ENCODE measurements at places on chromosomes 16 and 17.

DNA sequence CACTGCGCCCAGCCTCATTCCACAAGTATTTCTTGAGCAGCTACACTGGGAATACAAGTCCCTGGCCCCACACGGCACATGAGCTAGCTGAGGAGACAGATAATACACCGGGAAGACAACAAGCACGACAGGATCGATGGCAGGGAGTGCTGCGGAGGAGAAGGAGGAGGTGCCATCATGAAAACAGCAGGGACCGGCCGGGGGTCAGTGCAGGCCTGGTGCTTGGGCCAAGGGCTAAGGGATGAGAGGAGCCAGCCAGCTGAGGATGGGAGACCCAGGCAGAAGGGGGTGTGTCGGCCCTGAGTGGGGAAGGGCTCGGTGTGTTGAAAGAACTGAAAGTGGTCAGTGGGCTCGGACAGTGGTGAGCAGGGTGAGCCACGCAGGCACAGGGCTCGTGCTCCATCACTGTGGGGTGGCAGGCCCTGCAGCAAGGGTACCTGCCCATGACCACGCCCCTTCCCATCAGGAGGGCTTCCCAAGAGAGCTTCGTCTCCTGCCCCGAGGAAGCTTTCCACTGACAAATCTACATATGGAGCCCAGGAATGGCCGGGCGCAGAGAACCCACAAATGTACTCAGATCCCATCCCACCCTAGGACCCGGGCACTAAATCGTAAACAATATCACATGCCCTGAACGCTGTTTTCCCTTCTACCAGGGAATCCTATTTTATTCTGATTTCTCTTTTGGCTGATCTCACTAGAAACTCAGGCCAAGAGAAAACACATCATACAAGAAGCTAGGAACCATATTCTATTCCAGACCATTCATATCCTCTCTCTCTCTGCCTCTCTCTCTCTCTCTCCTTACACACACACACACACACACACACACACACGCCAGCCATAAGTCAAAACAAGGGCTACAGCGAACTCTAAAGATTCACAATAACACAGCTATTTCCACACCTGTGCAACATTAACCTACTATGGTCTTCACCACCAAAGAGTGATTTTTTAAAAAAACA lies 50.7 kb upstream of the TNRC6C start:
- DNase-seq = no peak

GRCh38 chr17:1789936-1790335 lies 28.1 kb downstream of the SERPINF1 start:
- no peak for DNase-seq

DNA sequence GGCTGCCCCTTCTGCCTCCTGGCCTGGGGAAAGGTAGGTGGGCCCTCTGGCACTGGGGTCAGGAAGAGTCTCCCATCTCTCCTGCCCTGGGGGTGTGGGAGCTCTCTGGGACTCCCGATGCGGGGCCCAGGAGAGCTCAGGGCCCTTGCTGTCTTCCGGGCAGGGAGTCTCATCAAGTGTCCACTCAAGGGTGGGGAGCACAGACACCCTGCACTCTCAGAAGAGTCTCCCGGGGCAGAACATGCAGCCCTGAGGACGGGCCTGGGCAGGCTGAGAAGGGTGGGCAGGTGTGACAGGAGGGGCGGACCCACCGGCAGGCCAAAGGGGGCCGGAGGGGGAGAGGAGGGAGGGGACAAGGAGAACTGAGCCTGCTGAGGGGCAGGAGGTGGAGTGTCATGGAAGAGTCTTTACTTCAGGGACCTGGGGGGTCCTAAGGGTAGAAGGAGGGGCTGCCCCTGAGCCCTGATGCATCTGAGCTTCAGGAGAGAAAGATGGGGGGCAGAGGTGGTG lies 8.4 kb upstream of the PKMYT1 start:
- no peak for DNase-seq

DNA sequence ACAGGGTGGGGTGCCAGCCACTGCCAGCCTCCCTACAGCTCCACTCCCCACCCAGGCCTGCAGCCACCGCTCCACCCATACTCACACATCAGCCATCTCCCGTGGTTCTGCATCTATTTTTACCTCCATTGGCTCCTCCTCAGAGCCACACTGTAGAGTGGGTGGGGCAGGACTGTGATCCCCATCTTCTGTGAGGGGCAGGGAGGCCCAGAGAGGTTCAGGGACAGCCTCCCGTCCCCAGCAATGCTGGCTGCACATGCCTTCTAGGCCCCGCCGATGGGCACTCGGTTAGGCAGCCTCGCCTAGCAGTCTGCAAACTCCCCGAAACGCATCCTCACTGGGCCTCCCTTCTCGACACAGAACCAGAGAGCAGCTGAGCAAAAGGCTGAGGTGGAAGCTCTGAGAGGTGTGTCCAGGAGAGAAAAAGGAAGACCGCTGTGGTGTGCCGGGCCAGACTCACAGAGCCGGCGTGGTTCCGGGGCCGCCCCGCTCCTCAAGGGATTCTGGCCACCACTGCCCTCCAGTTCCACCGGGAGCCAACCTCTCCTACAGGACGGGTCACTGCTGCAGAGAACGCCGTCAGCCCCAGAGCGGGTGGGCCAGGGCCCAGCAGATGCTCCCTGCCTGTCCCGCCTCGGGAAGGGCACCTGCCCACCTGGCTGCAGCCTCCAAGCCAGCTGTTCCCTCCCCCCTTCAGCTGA lies 71.9 kb downstream of the ABR start:
- DNase-seq = no peak

GRCh38 chr17:48995304-48995973 lies 1.7 kb upstream of the IGF2BP1 start:
- DNase-seq = no peak

- DNase-seq = no peak
These were observed 31.9 kb downstream of the SLFN11 start for GRCh38 chr17:35341411-35341992.

DNA sequence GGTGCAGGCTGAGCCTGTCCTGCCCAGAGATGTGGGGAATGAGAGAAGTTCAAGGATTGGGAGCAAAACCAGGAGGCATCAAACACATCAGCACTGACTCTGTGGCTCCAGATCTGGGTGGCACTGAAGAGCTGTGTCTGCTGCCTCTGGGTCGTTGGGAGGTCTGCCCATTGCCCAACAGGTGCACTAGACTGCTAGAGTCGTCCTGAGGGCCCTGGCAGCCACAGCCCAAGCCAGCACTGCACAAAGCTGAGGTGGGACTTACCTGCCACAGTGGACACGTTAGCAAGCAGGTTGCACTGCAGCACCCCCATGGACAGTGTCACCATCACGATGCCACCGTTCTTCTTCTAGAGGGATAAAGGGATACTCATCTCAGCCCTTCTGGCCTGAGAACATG lies 3.3 kb downstream of the DPEP3 start:
- DNase-seq = no peak

DNA sequence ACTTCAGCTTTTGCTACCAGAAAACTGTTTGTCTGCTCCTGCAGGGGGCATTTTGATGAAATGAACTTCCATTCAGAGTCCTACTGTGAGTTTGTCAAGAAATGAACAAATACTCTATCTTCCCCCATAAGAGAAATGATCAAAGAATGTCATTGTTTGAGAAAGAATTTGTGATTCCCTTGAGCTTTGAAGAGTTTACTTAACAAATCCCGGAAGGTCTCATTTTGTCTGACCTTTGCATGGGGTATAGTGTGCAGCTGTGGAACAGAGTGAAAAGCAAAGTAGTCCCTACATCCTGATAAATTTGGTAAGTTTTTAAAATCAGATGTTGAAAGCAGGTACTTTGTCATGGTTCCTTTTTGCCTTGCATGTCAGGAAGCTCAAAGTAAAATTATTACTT lies 178.0 kb downstream of the ABCC12 start:
- DNase-seq = no peak

- DNase-seq = no peak
These were observed 99.9 kb upstream of the LHX1 start for GRCh38 chr17:36837195-36837938.

DNA sequence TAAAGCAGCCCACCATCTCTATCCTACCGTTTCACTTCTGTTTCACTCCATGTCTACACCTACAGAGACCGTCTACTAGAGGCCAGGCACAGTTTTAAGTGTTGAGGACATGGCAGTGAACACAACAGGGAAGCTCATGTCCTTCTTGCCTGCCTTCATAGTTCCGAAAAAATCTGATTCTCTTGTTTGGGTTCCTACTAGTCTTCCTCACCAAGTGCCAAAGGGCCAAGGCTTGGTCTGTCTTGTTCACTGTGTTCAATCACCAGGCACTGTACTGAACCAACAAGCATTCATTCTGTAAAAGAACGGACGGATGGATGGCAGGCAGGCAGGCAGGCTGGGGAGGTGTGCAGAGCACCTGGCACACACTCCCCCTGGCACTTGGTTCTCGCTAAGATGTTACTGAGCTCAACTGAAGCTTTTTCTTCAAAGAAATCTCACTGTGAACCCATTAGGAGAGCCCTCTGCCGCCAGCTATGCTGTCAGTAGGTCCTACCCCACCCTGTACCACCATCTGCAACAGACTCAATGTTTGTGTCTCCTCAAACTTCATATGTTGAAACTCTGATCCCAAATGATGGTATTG lies 2.5 kb downstream of the DEXI start:
- DNase-seq = no peak

- peak; percentile 77 for DNase-seq
These were observed at the start of gene SPHK1 for GRCh38 chr17:76384222-76384986. TSS of gene SPHK1 (plus strand) at chr17:76384609. CDS start at chr17:76385645, 1,036 bp downstream.

DNA sequence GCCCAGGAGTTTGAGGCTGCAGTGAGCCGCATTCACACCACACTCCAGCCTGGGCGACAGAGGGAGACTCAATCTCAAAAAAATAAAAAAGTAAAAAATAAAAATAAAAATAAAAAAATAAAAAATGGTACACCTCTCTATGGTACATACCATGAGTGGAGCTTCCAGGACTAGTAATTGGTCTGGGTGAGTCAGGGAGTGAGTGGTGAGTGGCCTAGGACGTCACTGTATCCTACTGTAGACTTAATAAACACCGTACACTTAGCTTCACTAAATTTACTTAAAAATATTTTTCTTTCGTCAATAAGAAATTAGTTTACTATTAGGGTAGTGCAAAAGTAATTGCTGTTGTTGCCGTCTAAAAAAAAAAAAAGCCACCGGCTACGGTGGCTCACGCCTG lies 9.0 kb downstream of the CDH5 start:
- no peak for DNase-seq

GRCh38 chr16:57089406-57089805 lies 3.0 kb upstream of the CPNE2 start:
- no peak for DNase-seq

GRCh38 chr17:82231562-82232321 lies 2.9 kb downstream of the SLC16A3 start:
- no peak for DNase-seq

GRCh38 chr17:35568561-35568960 lies 7.9 kb upstream of the SLFN14 start:
- DNase-seq = peak; percentile 31

- DNase-seq = no peak
These were observed 136.8 kb downstream of the CLEC16A start for GRCh38 chr16:11080999-11081630.

DNA sequence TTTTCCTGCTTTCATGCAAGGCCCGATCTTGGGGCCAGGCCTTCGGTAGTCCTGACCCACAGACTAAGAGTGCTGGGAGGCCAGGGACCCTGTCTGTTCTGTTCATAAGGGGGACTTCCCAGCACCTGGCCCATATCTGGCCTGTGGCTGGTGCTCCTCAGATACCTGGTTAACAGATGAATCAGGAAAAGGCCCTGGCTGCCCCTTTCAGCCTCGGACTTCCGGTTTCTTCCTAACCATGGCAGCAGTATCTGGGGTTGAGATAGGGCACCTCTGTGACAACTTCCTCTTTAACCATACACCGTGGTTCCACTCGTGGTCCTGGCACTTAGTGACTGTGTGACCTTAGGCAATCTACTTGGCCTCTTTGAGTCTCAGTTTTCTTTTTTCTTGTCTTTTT lies 18.4 kb downstream of the PLCG2 start:
- no peak for DNase-seq

DNA sequence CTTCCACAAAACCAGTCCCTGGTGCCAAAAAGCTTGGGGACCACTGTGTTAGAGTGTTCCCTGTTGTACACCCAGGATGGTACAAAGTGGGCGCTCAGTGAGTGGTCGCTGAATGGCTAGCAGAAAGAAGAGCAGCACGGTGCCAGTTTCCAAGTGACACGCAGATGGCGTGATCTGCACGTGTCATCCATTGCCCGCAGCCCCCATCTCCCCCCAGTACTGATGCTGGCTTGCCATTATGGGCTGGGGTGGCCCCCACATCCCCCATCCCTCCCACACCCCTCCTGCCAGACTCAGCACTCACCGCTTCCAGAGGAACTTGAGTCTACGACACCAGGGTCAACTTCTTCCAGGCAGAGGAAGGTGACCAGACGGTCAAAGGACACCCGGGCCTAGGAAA lies 36.5 kb downstream of the ABCC6 start:
- DNase-seq = no peak

- no peak for DNase-seq
These were observed 3.8 kb downstream of the CMIP start for GRCh38 chr16:81448154-81449131.

GRCh38 chr16:77833921-77834634 lies 45.7 kb downstream of the VAT1L start:
- DNase-seq = no peak

GRCh38 chr17:20122254-20122879 lies 113.2 kb downstream of the SPECC1 start:
- DNase-seq = no peak

Data from activated T-cell treated with anti-CD3 and anti-CD28 coated beads for 48 hours (primary cell).